ENCODE measurements at places on chromosomes 6 and 20.
A peak's percentile ranks its signal among the peaks of the same experiment; 100 is the strongest.

DNA sequence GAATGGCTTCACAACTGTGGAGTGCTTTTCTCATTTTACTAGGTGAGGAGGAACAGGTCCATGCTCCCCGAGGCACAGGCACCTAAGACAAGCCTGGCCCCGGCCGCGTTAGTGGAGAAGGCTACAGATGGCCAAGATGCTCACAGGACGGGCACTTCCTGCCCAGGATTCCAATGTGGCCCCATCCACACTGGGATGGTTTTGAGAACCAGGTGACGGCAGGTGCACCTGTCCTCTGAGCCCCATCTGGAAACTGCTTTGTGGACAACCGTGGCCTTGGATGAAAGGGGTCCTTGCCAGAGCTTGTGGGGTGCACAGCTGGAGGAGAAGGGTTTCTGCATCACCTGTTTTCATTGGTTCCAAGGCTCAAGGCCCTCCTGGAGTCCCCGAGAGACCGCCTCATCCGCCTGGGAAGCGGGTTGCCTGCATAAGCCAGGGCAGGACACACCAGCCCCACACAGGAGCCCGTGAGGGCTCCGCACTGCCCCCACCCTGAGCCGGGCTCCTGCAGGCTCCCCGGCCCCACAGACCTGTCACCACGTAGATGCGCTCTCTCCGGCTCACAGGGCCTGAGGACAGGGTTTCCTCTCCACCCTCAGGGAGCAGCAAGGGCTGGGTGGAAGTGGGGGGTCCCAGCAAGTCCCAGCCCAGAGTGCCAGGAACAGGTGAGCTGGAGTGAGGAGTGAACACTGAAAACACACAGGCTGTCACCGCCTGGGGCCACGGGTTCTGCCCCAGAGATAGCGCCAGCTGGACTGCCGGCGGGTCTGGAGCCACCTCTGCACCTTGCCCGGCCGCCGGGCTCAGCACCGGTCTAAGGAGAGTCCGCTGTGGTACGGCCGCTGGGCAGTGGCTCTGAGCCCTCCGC, 18.3 kb downstream of the NTSR1 start:
- no peak for DNase-seq

GRCh38 chr6:157982102-157982562, 469 bp downstream of the SYNJ2 start:
- DNase-seq: no peak

DNA sequence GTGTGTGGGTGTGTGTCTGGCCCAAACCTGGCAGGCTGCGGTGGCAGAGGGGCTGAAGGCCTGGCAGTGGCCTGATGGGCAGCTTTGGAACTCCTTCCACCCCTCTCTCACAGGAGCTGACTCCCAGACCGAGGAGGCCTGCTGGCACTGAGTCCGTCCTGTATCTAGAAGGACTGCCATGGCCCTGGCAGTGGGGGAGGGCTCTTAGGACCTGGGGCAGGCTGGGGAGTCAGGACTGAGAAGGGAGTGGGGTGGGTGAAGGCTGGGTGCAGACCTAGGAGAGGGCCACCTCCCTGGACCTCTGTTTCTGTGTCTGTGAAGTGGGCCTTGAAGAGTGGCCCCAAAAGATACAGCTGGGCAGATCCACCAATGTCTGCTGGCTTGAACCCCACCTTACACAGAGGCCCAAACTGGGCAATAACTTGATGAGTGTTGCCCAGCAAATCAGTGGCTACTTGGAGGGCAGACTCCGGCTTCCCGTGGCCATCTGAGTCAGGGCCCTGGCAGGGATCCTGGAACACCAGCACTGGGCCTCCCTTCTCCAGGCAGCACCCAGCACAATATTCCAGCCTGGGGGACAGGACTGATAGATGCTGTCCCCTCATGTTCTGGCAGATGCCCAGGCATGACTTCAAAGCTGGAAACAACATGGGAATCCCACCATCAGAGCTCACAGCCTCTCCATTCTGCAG, 46.7 kb upstream of the BLCAP start:
- DNase-seq: no peak

- DNase-seq: peak; percentile 61
These were observed 29.2 kb upstream of the EXOC2 start for GRCh38 chr6:722077-722524.

DNA sequence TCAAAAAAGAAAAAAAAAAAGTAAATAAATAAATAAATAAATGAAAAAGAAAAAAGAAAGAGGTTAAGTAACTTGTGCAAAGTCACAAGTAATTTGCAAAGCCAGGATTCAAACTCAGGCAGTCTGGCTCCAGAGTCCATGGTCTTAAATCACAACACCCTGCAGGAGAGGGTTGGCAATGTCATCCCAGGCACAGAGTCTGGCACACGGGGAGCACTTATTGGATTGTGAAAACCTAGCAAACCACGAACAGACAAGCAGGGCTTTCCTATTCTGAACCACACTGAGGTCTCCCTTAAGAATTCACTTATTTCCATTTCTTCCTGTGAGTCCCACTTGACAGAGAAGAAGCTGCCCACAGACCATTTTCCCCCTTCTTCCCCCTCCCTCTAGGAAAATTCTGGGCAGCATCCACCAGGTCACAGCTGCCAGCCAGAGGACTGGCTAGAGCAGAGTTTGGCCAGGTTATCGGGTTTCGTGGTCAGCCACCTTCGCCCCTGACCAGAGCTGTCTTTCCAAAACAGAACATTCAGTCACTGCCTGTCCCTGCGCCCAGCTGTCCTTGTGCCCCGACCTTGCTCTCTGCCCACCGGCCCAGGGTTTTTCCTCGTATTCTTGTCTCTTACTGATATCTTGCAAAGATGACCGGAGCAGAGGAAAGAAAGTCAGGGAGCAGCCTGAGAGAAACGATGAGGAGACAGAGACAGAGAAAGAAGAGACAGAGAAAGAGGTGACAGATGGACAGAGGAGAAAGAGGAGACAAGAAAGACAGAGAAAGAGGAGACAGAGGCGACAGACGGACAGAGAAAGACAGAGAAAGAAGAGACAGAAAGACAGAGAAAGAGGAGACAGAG, 106.4 kb upstream of the PTPN1 start:
- DNase-seq: no peak

DNA sequence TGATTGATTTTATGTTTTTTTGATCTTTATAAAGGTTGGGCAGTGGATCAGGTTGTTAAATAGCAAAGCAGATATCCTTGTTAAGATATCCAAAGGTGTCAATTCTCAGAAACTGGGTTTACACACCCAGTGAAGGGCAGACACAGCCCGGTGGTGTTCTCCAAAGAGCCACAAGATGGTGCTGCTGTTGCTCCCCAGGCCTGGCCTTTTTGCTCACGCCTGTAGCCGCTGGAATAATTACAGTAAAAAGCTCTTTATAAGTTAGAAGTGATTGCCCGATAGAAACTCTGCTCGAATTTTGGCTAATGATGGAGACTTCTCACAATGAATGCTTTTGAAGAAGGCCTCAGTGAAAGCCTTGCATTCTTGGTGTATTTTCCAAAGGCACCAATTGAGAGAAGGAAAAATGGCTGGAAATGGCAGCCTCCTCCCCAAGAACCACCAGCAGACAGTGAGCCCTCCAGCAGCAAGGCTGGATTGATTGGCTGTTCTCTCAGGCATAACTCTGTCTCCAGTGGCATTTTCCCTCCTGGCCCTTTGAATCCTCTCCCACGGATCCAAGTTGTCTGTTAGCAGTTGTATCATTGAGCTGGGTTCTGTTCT, 120.5 kb upstream of the CHD6 start:
- peak; percentile 8 for DNase-seq

DNA sequence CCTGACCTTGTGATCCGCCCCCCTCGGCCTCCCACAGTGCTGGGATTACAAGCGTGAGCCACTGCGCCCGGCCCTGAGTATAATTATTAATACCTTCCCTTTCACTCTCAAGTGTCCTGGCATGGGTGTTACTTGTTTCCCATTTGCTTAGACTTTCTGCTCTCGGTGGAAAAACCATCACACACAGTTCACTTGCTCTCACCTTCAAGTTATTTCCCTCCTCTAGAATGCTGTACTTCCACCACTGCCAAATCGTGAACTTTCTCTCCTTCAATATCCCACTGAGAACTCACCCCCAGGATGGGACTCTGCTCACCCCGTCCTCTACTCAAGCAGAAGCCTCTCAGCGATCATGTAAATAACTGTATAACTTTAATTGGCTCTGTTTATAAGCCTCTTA, 4.6 kb upstream of the HIVEP1 start:
- DNase-seq: no peak

DNA sequence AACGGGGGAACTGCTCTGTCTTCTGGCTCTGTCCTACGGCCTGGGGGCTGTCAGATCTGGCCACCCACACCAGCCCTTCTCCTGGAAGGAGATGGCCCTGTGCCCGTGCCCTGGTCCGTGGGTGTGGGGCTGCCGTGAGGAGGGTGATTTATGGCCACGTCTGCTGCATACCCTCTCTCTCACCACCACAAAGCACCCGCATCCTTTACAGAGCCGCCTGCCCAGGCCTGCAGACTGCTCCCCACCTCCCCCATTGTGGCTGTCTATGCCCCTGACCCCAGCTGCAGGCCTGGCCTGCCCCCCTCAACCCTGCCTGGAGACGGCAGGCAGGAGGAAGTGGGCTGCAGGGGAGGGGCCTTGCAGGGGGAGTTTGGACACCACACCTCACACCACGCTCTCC, 72.7 kb upstream of the GATA5 start:
- no peak for DNase-seq

DNA sequence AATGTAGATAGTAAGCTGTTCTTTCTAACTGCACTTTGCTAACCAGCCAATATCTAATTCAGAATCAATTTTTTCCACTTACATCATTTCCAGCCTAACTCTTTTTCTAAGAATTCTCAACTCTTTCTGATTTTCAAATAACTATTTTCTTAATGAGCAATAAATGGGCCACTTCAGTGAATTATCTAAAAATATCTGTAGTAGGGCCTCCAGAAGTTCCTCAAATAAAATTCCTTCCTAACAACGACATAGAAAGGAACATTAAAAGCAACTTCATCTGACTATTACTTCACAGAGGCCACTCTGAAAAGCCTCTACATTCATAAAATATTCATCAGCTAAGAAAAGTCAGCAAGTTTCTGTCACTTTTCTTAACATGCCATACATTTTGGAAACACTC, 4.8 kb downstream of the COL12A1 start:
- DNase-seq: no peak

GRCh38 chr6:79536585-79536953, 661 bp downstream of the LCA5 start:
- DNase-seq: no peak

Data from astrocyte of the cerebellum (primary cell).